Panc1 (cell line): ENCODE measurements at places on chromosomes 12 and 14. TPM values are rescaled to one million over a fixed set of nuclear protein-coding genes. Genes with fewer than 3 reads are reported as not detected.

The PITPNM2 gene
- 26.4 TPM for total RNA-seq

The HOTAIR gene
- total RNA-seq: 31.7 TPM

The PTGDR gene
- not detected for total RNA-seq

GRCh38 chr14:20624495-20625070 lies 16.9 kb downstream of the OR6S1 start:
- no peak for DNase-seq

DNA sequence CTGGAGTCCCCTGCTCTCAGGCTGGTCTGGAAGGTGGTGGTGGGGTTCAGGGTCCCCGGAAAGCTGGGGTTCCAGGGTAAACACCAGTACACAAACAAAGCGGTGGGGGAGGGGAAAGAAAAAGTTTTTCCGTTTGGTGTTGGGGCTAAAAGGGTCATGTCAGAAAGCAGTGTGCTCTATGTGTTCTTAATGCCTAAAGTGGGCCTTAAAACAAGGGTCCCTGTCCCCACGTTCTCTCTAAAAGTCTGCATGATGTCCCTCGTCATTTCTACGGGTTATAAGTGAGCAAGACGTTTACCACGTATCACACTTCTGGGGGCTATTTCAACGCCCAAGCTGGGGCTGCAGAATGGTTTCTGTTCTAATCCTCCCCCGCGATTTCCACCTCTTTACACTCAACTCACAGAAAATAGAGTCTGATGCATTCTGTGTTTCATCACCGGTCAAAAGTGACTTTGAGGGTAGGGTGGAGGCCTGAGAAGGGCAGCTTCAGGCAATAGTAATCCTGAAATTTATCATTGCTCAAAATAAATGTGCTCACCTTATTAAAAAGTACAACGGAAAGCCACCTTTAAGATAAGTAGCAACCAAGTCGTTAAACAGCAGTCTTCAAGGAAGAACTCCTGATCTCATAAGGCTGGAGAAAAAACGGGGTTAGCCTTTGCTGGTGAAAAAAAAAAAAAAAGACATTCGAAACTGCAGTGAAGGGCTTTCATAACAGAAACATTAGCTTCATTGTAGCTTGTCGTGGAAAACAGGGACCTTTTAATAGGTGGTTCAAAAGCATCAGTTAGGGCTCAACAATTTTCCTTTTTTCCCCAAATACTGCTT lies 63.9 kb upstream of the PTGR2 start:
- DNase-seq: no peak

- DNase-seq: no peak
Measured at GRCh38 chr12:57142121-57142520, 5.3 kb downstream of the LRP1-AS start.

DNA sequence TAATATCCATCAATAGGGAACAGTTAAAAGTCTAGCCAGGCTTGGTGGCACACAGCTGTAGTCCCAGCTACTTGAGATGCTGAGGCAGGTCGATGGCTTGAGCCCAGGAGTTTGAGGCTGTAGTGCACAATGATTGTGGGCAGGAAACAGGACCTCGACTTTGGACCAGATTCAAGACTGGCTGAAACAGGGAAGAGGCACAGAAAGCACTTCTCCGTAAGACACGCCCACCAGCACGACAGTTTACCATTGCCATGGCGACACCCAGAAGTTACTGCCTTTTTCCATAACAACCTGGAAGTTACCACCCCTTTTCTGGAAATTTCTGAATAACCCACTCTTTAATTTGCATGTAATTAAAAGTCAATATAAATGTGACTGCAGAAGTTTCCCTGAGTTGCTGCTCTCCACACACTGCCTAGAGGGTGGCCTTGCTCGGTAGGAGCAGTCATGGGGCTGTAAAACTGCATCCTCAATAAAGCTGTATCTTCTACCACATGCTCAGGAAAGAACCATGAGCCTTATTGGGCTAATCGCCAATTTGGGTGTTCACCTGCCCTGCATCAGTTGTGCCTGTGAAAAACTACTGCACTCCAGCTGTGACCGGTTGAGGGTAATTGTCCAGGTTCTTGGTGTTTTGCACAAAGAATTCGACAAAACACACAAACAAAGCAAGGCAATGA lies 4.6 kb upstream of the LRRC23 start:
- DNase-seq: no peak

- DNase-seq: no peak
Measured at GRCh38 chr14:98959958-98960616, 311.9 kb downstream of the BCL11B start.
